Fibroblast of villous mesenchyme (primary cell): ENCODE measurements at places on chromosomes 2 and 18. TPM values are rescaled to one million over a fixed set of nuclear protein-coding genes. Genes with fewer than 3 reads are reported as not detected.

The EFHD1 gene
- 1.7 and 2.3 TPM in 2 replicates for total RNA-seq

DNA sequence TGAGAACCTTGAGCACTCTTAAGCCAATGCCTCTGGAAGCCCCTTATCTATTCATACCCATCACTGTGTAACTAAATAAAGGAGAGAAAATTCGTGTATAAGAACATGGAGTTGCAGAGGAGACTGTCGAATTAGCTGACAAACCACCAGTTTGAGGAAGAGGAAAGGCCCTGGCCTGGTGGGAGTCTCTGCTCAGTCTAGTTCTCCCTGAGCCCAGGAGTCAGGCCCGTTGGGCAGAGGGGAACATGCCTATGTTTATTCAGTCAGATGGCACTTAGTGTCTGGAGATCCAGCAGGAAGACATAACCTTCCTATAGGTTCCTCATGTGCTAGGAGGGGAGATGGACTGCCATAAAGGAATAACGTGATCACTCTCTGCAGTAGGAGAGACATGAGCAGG, 60.3 kb downstream of the MGAT5 start:
- no peak for DNase-seq

DNA sequence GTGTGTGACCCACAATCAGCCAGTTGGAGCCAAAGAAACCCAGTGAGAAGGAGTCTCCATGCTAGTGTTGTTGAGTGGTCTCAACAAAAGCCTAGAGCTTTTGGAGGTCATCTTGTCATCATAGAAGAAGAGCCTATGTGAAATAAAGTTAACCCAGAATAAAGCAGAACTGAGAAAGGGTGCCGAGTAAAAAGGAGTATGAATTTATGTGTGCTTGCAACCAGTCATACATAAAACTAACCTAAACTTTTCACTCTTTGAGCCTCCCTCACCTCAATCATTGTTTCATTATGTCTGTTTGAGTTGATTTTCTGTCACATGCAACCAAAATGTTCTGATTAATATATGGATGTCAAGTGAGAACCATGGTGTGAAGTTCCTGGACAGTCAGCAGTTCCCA, 599.3 kb upstream of the ZEB2 start:
- DNase-seq = no peak

DNA sequence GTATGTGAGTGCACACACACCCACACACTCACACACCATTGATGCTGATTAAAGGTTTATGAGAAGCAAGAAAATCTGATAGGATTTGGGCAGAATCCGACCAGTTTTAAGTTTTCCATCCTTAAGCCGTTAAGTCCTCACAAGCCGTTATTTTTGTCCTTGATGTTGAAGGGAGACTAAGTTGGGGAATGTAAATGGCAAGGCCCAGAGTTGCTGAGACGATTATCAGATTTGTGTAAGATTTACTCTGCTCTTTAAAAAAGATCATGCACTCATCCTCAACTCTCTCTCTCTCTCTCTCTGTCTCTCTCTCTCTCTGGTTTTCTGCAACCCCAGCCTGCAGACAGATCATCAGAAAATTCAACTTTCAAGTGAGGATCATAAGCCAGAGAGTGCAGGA, 238.8 kb downstream of the SMAD2 start:
- DNase-seq = no peak

The SP5 gene
- not detected in 2 replicates for total RNA-seq

DNA sequence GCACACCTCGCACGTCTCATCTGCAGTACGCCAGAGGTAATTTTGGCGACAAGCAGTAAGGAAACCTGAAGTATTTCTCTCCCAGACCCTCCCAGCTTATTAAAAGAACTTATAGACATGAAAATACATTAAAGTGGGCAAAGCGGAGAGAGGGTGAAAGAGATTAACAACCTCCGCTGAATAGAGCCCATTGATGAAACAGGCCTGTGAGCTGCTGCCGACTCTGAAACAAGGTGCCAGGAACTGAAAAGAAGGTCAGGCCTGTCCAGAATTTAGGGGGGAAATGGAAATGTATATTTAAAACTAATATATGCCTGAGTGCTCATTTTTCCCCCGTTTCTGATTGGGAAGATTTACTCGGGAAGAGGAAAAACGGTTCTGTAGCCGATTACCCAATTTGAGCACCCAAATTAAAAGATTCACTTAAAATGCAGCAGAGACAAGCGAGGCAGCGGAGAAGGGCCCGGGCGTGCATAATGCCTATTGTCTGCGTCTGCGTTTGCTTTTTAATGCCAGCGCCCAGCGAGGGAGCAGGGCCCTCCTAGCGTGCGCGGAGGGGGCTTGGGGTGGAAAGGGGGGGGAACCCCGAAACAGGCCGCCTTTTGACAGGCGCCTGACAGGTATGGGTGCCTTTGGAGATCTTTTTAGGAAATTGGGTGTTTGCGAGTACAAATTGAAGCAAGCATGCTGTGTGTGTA, 316.2 kb downstream of the GBX2 start:
- no peak for DNase-seq

DNA sequence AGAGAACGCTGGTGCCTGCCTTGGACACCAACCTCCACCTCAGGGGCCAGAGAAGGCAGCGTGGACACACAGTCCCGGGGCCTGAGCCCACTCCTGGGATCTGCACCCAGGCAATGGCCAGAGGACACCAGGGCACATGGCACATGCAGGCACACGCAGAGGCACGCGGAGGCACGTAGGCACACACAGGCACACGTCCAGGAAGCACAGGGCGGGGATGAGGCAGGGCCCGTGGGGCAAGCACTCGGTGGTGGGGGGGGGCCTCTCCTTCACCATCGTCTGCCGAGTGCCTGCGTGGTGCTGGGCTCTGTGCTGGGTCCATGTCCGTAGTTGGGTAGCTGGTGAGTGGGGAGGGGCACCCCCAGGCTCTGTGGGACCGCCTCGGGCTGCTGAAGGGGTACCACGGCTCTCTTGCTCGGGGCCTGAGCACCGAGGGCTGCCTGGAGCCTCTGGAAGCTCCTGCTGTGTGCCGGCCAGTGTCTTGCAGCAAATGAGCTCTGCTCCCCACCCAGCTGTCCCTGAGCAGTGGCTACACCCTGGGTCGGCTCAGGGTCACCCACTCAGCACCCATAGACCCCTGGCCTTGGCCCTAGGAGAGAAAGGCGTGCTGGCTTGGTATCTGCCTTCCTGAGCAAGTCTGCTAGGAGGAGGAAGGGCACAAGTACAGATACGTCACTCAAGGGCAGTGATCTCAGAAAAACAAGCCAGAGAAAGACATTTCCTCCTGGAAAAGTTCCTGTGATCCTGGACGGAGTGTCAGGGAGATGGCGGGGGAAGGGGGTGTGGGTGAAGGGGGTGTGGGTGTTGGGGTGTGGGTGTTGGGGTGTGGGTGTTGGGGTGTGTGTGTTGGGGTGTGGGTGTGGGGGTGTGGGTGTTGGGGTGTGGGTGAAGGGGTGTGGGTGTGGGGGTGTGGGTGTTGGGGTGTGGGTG, 26.4 kb downstream of the RTP5 start:
- peak; percentile 75 for DNase-seq

DNA sequence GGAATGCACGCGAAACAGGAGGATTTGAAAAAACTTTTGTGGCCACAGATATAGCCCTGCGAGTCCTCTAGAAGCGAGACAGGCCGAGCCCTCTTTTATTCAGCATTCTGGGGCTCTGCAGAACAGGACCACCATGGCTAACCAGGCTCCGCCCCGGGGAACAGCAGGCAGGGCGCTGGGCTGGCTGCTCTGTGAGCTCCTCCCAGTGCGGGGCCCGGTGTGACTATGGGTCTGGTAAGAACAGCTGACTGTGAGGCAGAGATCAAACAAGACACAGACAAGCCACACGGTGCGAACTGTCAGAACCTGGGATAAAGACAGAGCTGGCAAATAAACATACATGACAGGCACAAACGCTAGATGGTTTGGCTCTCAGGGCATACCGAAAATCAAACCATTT, 15.5 kb downstream of the PXDN start:
- DNase-seq = peak; percentile 66

DNA sequence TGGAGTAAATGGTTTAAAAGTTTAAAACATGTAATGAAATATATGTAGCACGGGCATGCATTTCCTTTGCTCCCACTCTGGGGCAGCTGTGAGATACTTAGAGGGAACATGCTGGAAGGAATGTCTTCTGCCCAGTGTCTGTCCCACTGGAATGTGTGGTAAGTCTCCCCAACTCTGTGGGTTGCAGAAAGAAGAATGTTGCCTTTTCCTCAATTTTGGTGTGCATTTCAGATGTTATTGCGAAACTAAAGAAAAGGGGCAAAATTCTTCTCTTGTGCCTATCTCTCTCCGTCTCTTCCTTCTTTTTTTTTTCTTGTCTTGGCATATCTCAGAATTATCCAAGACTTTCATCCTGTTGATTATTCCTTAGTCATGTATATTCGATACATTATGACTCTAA, 201.1 kb downstream of the SH3RF3 start:
- DNase-seq = peak; percentile 83

DNA sequence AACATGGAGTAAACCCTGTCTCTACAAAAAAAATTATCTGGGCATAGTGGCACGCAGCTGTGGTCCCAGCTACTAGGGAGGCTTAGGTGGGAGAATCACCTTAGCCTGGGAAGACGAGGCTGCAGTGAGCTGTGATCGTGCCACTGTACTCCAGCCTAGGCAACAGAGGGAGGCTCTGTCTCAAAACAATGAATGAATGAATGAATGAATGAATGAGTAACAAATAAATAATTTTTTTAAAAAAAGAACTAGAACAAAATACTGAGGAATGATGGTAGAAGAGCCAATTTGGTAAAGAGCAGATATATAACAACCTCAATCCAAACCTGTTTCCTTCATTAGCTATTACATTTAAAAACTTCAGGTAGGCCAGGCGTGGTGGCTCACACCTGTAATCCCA, 60.1 kb downstream of the STRN start:
- no peak for DNase-seq

DNA sequence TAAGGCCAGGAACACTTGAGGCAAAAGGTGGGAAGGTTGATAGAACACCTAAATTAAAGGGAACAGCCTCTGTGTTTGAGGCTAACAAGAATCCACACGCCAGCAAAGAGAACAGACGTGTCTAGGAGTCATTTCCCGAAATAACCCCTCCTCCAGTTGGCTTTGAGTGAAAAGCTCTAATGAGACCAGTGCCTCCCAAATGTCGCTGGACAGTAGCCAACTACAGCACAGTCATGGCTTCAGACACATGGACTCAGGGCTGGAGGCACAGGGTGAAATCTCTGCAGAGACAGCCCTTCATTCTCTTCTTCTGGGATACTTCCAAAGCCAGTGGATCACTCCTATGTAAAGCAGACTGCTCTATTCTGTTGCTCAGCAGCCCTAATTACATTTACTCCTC, 49.6 kb downstream of the SOWAHC start:
- peak; percentile 47 for DNase-seq

DNA sequence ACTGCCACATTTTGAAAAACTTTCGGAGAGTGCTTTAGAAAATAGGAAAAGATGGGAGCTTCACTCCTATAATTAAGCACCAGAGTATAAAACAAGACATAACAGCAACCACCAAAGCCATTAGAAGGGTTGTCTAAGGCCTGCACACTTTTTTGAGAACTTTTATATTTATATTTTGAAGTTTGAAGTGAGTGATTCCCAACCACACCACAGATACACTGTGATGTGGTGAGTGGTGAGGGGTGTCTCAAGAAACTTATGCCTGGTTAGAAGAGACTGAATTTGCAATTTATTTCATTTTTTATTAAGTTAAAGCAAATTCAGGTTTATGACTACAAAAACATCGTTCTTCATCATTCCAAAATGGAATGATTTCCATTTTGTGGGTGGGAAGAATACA, 161.9 kb downstream of the DNAH6 start:
- DNase-seq = no peak

DNA sequence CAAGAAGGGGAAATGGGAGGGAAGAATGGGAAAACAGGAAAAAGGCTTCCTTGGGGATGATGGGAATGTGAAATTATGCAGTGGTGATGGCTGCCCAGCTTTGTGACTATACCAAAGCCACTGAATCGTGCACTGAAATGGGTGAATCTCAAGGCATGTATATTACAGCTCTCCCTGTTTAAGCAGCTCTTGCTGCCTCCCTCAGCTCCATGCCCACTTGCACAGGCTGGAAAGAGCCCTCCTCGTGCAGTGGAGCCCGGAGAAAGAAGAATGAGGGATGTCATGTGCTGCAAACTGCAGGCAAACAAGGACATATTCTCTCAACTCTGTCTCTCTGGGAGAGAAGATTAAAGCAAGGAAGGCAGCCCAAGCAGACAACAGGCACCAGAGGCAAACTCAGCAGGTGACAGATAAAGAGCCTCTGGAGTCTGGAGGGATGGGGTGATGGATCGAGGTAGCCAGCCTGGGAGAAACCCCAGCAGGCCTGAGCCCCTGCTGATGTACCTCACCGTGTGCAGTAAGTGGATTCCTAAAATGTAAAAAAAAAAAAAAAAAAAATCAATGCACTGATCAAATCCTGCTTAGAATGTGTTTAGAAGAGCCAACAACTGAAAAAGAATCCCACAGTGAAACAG, 62.4 kb upstream of the SLC66A3 start:
- DNase-seq = no peak

The RSAD2 gene
- 0.64 and 1.3 TPM in 2 replicates for total RNA-seq

The LYPD6 gene
- total RNA-seq = 4.3 and 5.2 TPM in 2 replicates

DNA sequence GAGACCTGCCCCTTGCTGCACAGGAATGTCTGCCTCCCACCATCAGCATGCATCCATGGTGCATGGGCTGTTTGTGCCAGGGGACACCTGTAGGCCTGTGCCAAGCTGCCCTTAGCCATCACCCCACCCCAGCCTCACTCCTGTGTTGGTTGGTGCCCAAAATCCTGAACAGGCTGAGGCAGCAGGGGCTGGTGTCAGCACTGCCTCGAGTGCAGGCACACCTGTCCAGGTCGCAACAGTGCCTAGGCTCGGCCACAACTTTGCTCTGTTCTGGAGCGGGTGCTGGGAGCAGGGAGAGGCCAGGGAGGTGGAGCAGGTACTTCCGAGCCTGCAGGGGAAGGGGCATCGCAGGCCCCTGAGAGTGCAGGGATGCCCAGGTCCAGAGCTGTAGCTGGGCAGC, 69.1 kb downstream of the SRBD1 start:
- DNase-seq = no peak

- DNase-seq = no peak
Observed at GRCh38 chr18:58307441-58307840, 263.4 kb downstream of the NEDD4L start.

- no peak for DNase-seq
Observed at GRCh38 chr18:38718365-38718901, 1152.8 kb upstream of the CELF4 start.

DNA sequence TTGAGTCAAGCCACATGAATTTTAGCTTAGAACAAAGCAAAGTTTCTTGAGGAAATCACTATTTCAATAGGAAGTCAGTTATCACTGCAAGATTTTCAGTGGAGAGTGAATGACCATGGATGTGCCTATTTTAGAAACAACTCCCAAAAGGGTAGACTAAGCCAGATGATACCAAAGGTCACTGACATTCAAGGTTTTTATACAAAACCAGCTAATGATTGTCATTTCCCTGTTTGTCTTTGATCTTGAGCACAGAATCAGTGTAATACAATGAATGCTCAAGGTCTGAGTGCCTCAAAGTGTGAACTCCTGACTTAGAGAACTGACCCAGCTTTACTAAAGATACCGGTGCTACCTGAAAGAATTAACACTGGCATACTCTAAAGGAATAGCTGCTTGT, 60.5 kb downstream of the CDH2 start:
- no peak for DNase-seq

The CPO gene
- total RNA-seq = not detected in 2 replicates

The NFATC1 gene
- total RNA-seq = 0.43 and 1.3 TPM in 2 replicates

GRCh38 chr2:18610651-18611050, 21.3 kb upstream of the NT5C1B start:
- no peak for DNase-seq

GRCh38 chr2:230636684-230637271, 75.9 kb upstream of the CAB39 start:
- no peak for DNase-seq

GRCh38 chr2:46805401-46805951, 110.1 kb downstream of the MCFD2 start:
- DNase-seq = no peak
